Karpas-422 (cell line): ENCODE measurements at places on chromosomes 1 and 21.

DNA sequence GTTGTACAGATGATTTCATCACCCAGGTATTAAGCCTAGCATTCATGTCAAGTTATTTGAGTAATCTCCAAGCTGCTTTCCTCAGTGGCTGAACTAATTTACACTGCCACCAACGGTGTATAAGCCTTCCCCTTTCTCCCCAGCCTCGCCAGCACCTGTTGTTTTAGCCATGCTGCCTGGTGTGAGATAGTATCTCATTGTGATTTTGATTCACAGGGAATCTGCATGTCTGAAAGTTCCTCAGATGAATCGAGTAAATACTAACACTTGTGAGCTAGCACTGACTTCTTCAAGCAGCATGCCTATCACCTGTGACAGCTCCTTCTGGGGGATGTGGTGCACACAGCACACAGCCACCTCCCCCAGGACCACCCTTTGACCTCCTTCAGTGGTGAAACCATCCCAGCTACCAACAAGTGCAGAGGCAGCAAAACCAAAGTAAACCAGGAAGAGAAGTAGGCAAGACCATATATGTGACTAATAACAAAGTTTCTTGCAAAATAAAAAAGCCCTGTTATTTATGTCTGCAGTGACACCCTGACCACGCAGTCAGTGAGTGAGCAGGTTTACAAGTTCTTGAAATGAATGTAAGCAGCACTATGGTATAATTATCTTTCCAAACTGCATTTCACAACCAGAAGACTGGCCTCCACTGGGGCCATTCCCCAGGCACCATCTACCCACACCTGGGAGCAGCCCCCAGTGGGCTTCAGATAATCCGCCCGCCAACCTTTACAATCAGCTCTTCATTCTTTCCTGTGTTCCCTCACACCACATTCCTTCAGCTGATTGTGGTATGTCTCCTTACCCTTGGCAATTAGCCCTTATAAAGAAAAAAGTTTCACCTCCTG, 173.8 kb downstream of the ETS2 start:
- DNase-seq = no peak

- DNase-seq = no peak
Measured at GRCh38 chr1:6123816-6124215, 56.3 kb downstream of the CHD5 start.

- no peak for DNase-seq
Measured at GRCh38 chr1:58358346-58358745, 188.2 kb downstream of the OMA1 start.

DNA sequence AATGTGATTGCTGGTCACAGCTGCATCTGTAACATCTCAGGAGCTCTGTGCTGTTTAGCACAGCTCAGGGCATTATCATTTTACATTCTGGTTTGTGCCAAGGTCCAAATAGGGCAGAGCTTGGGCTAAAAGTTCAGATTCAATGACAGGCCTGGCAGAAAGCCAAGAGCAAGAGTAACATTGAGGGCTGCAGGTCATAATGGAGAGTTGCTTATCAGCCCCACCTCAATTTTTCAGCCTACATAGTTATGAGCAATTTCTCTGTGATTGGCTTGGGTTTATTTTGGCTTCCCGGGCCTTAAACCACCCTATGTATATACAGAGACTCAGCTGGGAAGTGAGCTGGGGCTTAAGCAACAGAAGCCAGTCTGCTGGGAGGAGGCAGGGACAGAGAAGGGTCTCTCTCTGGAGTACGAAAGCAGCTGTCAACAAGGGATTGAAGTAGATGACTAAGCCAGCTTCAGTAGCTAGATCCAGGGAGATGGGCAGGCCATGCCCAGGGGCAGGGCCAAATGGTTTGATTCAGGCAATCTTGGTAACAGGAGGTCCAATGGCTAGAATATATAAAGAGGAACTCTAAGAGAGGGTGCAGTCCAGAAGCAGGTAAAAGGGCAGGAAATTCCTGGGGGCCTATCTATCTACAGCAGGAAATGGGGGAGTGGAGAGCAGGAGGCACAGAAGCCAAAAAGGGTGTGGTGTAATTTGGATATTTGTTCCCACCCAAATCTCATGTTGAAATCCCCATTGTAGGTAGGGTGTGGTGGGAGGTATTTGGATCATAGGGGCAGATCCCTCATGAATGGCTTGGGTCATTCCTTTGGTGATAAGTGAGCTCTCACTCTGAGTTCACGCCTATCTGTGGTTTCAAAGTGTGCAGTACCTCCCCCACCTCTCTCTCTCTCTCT, 49.0 kb downstream of the BRINP2 start:
- DNase-seq = no peak

DNA sequence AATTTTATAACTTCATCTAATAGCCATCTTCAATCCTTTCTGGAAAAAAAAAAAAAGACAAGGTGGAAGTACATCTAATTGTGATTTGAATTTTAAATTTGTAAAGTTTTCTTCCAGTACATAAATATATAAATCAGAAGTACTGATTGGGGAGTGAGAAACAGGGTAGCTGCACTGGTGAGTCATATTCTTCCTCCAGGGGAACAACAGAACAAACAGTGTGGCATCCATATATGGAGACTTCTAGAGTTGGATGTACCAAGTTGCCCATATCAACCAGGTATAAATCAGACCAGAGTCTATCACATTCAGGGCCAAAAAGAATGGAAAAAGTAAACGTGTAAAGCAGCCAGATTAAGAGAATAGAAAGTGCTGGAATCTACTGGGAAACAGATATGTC, 66.0 kb upstream of the NRIP1 start:
- DNase-seq = no peak

- no peak for DNase-seq
Measured at GRCh38 chr21:15415541-15416261, 314.1 kb upstream of the USP25 start.

GRCh38 chr1:228998179-228998578, 262.9 kb downstream of the RHOU start:
- DNase-seq = no peak

DNA sequence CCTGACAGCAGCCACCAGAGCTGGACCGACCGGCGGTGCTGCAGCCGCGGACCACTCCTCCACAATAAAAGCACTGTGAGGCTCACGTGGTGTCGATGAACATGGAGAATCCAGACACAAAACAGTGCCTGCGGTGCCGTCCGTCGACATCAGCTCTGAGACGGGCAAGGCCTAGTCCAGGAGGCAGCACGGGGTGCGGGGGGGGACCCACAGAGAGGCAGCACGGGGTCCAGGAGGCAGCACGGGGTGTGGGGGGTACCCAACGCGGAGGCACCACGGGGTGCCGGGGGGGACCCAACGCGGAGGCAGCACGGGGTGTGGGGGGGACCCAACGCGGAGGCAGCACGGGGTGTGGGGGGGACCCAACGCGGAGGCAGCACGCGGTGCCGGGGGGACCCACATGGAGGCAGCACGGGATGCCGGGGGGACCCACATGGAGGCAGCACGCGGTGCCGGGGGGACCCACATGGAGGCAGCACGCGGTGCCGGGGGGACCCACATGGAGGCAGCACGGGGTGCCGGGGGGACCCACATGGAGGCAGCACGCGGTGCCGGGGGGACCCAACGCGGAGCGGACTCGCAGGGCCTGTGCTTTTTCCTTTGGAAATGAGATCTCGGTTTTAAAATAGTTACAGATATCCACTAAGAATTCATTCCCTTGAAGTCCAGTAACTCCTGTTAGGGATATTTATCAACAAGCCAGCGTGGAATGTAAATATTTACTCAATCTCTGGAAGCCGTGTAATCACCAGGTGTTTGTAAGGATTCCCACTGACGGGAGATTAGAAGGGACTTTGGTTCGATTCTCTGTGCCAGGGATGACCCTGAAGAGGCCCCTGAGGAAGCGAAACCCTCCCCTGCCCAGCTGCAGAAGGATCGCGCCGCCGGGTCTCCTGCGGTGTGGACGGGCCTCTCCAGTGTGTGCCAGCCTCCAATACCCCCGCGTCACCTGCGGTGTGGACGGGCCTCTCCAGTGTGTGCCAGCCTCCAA, 52.1 kb downstream of the COL6A1 start:
- no peak for DNase-seq

GRCh38 chr1:165828103-165828668, 772 bp downstream of the UCK2 start:
- DNase-seq = peak; percentile 86

DNA sequence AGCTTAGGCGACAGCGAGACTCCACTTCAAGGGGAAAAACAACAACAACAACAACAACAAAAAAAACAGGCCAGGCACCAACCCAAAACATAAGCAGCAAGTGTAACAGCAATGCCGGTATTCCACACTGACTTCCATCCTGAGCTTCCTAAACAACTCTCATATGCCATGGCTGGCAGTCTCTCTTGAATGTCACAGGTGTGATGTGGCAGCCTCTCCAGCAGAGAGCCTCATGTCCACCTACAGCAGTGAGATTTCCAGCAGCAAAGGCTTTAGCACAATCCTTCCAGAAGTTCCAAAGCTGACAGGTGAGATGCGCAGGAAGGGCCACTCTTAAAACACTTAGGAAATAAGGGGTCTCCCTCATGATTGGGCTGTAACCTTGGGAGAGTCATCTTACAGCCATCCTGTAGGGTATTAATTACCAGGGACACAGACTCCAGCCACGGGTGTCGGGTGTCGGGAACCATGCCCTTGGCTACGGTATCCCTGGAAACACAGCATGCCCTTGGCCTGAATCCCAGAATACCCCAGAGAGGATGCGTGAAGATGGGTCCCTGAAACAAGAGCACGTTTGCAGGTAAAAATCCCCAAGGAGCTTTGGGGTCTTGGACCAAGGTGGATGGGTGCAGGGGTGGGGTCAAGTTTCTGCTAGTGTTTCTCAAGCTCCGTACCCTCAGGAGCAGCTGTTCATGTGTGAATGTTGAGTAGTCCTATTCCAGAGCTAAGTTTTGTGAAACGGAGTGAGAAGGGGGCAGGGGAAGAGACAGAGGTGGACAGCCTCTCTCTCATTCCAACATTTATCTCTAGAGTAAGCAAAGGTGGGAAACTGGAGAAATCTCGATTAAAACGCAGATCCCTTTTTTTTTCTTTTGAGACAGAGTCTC, 31.4 kb downstream of the CLSTN1 start:
- DNase-seq = no peak
